Activated CD4-positive, alpha-beta T cell treated with anti-CD3 and anti-CD28 coated beads, Interleukin-2, amount 50 U/mL, for 4 hours (primary cell): ENCODE measurements at places on chromosomes 7 and 10.

DNA sequence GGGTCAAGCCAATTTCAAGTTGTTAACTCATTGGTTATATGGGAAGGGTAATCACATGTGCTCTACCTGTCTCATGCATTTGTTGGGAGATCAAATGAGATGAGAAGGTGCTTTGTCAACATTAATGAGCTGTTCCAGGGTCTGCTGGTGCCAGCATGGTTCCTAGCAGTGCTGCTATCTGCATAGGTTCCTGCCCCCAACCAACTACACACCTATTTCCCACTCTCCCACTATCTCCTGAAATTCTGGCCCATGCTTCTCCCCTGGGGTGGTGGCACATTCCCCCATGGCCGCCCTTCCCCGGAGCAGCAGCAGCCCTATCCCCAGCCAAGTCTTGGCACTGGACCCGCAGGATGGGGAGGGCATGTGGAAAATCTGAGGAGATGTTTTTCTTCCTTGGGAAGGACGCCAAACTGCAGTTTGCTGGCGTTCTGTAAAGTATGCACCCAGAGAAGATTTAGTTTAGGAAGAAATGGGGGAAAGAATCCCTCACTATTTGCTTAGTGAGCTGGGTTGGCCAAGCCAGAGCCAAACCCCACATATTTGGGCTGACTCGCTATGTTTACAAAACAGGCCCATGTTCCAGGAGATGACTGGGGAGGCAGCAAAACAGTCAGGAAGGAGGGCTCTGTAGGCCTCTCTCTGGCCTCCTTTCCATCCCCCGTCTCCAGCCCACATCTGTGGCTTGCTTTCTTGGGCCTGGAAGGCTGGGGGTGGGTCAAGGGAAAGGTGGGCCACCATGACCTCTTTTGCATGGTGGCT is 42.5 kb downstream of the PPP1R3C start:
- no peak for DNase-seq

DNA sequence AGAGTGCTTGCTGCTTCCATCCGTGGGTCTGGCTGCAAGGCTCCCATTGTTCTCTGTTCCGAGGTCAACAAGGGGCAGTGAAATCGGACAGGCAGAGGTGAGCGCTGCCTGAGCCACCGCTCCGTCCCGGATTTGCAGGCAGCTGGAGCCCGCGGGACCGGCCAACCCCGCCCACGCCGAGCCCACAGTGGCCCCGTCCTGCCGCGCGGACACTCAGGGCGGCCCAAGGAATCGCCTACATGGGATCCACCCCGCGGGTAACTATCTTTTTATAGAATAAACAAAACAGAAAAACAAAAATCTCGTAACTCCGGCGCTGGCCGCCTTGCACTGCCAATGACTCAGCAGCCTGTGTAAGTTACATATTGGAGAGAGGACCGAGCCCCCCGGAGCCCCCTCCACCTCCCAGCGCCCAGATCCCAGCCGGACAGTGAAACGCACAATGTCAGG is 1.9 kb downstream of the BNIP3 start:
- DNase-seq: no peak

GRCh38 chr10:6009150-6009549 is 31.8 kb upstream of the IL15RA start:
- no peak for DNase-seq

- no peak for DNase-seq
Measured at GRCh38 chr10:119807960-119808697, 64.5 kb downstream of the MCMBP start.

DNA sequence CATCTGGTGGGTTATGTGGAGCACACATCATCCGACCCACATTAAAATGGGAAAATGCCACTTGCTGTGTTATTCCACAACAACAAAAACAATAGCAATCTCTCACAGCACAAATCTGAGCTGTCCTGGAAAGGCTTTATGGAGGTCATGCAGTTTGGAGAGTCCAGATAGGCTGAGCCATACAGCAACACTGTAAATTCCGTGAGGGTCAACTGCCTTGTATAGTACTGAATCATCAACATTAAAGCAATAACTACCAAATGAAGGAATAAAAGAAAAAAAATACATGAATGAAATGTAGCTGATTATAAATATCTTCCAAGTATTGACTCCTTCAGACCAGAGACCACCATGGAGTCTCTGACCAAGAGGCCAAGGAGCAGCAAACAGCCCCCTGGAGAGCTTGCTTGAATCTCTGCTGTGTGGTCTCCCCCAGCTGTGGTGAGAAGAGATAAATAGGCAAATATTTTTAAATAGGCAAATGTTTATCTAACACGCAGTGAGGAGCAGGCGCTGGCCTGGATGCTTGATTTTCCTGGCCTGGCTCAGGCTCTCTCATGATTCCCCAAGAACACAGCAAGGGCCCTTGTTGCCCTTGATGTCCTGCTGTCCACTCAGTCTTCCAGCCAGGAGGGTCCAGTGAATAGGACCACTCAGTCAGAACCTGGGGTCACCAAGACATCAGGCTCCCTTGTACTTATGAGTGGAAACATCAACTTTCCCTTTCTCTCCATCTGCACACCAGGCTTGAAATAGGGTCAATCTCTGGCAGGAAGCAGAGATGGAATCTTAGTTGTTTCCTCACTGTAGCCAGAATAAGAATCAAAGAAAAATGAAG is 1021.3 kb downstream of the XPNPEP1 start:
- DNase-seq: no peak

- DNase-seq: no peak
Measured at GRCh38 chr10:95821720-95822119, 65.8 kb downstream of the ENTPD1 start.

DNA sequence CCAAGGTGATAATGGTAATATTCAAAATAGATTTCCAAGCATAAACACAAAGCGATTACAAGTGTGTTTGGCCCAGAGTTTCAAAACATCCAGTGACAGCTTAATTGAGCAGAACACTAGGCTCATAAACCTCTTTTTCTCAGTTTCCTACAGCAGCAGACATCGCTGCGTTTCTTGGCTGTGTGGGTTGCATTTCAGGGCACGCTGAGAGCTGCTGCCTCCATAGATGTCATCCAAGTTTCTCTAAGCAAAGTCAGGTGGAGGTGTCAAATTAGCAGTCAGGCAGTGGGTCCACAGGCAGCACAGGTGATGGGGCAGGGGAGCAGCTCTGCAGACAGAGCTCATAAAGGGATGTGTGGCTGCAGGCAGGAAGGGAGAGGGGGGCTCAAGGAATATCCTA is 50.5 kb upstream of the COL13A1 start:
- no peak for DNase-seq

DNA sequence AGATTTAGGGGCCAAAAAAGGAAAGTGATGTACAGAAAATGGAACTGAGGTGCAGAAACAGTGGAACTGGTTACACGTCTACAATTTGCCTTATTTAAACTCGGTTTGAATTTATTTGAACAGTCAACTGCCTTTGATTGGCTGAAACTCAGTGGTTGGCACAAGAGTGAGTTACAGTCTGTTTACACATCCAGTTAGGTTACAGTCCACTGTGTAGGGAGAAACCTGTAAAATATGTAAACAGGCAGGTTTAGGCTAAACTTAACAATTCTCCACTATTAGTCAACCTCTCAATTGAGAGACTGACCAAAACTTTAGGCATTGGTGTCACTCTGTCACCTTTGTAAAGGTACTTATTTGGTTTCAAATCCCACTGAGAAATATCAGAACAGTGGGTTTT is 40.3 kb upstream of the RELN start:
- no peak for DNase-seq

- DNase-seq: no peak
Measured at GRCh38 chr10:46035923-46036849, 5.8 kb upstream of the NCOA4 start.

GRCh38 chr10:75613685-75614504 is 182.5 kb downstream of the LRMDA start:
- no peak for DNase-seq

DNA sequence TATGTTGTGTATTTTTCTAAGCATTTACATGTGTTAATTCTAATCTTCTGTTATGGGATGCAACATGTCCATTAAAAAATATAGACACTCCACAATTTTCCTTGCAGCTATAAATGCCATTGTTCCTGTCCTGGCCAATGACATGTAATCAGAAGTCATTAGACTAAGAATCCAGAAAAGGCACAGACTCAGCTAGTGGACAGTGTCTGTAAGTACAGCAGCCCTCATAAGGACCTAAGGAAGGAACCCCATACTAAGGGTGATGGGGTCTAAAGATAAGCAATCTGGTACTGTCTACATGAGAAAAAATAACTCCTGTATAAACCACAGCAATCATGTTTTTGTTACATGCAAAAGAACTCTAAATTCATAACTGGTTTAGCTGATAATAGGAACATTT is 115.9 kb downstream of the GPR85 start:
- no peak for DNase-seq

DNA sequence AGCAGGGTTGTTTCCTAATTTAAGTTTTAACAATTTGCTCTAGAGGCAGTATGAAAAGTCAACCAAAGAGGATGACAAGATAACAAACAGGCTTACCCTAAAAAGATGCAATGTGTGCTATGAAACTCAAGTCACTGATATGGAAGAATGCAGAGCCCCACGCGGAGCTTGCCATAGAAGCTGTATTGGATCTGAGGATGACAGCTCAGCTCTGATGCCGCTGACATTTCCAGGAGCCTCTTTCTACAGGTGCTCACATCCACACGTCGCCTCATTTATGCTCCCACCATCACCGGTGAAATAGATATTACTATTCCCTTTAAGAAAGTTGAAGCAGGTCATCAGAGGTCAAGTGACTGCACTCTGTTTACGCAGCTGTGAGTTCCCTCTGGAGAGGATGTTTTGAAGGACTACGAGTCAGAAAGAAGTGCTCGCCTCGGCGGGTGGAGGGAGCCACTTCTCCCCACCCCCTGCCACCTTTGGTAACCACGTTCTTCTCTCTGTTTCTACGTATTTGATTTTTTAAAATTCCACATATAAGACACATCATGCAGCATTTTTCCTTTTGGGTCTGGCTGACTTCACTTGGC is 275.4 kb downstream of the GLRX3 start:
- DNase-seq: no peak

GRCh38 chr10:72069751-72070526 is 18.4 kb downstream of the SPOCK2 start:
- no peak for DNase-seq

DNA sequence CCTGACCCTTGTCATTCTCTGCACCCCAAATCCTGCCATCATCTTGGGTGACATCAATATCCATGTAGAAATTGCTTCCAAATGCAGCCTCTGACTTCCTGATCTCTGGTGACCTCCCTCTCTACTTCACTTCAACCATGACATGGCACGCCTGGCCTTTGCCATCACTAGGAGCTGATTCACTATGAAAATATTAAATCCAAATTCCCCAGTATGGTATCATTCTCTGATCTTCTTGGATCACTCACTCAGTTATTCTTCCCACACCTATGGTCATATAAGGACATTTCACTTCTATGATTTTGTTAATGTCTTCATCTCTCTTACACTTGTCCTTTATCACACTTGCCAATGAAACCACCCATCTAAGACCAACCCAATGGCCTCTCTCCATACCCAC is 73.7 kb upstream of the ODAD2 start:
- no peak for DNase-seq

GRCh38 chr7:36079446-36080025 is 73.5 kb upstream of the EEPD1 start:
- no peak for DNase-seq

DNA sequence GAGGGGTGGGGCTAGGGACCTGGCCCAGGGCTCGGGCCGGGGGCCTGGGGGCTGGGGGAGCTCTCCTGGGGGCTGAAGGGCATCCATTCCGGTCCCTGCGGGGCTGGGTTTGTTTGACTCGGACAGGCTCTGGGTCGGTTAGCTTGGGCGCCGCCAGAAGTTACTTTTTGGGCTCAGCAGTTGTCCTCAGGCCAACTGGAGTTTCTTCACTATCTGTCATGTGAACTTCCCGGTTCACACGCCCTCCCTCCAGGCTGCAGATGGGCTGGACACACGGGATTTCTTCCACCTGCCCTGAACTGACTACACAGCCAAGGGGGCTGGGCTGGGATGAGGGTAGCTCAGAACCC is 3.8 kb downstream of the SLC4A2 start:
- DNase-seq: no peak

DNA sequence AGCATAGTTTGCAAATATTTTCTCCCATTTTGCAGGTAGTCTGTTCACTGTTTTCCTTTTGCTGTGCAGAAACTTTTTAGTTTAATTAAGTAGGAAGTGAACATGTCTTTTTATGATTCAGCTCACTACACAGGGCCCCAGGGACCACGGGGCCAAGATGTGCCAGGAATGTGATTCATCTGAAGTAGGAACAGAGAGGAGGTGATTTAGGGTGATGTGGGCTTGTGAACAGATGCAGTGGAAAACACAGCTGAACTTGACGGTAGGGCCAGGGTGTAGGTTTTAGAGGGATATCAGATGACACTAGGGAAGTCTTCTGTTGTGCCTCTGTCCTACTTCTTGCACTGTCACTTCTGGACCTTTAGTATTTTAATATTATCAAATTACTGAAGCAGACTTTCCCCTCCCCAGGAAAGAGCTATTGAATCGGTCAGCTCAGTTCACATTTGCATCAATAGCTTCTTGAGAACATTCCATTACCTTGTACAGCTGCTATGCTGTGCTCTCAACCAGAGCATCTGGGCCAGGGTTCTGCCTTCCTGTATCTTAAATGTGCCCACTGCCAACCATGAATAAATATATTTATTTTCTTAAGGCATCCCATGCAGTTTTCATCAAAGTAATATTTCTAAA is 96.9 kb downstream of the OSBPL3 start:
- no peak for DNase-seq
